SK-MEL-5 (cell line): ENCODE measurements at places on chromosomes 3 and 15. TPM values are rescaled to one million over a fixed set of nuclear protein-coding genes. Genes with fewer than 3 reads are reported as not detected.

Gene GOLGA8S
- total RNA-seq, result not detected in 2 replicates

- no peak for DNase-seq
Observed at GRCh38 chr15:64017082-64017588, 29.1 kb downstream of the DAPK2 start.

DNA sequence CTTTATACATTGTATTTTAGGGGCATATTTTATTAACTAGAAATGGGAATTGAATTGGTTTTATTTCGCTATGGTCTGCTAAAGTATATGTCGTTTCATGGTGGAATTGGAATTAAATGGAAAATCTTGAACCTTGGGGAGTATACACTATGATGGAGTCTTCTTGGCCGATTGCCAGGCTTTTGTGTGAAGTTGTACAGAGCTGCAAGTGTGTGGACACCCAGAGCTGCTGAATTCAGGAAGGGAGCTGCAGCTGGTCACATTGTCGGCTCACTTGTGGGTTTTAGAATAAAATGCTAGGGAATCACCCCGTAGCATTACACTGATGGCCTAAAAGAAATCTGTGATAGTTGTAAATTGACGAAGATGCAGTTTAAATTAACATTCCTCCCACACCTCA lies 35.1 kb downstream of the USP3 start:
- peak; percentile 63 for DNase-seq

- DNase-seq, result no peak
Observed at GRCh38 chr3:55607175-55607574, 120.1 kb upstream of the WNT5A start.

GRCh38 chr3:50924638-50925037 lies 249.9 kb downstream of the DOCK3 start:
- no peak for DNase-seq

DNA sequence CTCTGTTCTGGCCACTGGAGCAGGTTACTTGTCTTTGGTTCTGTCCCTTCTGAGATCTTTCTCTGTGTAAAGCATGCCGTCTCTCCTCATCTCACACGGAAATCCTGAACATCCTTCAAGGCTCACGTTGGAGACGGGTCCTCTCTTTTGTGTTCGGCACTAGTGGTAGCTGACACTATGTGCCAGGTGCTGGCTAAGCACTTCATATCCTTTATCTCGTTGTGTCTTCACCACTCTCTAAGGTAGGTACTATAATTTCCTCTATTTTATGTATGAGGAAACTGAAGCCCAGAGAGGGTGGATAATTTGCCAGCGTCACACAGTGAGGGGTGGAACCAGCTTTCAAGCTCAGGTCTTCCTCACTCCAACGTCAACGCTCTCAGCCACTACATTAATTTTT lies 1.2 kb downstream of the IFT122 start:
- DNase-seq, result no peak

Gene CACNA2D2
- 0.21 and 0.80 TPM in 2 replicates for total RNA-seq

Gene SUCNR1
- total RNA-seq, result 0.03 TPM in 1 of 2 replicates, not detected in the other

- no peak for DNase-seq
Observed at GRCh38 chr3:176554791-176555654, 642.3 kb downstream of the TBL1XR1 start.

DNA sequence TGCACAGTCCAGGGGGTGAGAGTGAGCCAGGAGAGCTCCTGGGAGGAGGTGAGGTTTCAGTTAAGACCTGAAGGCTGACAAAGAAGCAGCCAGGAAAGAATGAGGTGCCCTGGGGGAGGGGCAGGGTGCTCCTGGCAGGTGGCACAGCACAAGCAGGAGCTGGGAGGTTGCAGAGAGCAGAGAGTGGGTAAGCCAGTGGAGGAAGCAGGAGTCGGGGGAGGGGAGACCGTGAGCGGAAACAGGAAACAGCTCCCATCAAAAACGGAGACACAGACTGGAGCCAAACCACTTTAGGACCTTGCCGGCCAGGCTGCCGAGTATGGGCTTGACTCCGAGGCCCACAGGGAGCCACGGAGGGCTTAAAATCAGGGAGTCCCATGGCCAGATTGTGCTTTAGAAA lies 12.1 kb upstream of the FBLN2 start:
- no peak for DNase-seq

- peak; percentile 100 for DNase-seq
Observed at GRCh38 chr3:152298393-152299248, 29.9 kb downstream of the MBNL1 start.

DNA sequence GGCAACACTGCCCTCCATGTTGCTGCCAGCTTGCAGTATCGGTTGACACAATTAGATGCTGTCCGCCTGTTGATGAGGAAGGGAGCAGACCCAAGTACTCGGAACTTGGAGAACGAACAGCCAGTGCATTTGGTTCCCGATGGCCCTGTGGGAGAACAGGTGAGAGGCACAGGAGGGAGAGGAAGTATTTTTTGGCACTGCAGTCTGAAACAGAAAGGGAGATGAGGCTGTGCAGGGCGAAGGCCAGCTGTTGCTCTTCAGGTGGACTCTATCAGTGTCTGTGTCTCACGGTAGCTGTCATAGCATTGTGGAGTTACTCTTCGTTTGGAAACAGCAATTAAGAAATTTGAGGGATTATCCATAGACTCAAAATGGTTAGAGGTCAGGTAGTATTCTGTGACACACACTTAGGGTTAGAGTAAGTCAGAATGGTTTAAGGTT lies 8.0 kb downstream of the NFKBIZ start:
- peak; percentile 54 for DNase-seq

Gene CCNB2
- 44.7 and 49.8 TPM in 2 replicates for total RNA-seq

DNA sequence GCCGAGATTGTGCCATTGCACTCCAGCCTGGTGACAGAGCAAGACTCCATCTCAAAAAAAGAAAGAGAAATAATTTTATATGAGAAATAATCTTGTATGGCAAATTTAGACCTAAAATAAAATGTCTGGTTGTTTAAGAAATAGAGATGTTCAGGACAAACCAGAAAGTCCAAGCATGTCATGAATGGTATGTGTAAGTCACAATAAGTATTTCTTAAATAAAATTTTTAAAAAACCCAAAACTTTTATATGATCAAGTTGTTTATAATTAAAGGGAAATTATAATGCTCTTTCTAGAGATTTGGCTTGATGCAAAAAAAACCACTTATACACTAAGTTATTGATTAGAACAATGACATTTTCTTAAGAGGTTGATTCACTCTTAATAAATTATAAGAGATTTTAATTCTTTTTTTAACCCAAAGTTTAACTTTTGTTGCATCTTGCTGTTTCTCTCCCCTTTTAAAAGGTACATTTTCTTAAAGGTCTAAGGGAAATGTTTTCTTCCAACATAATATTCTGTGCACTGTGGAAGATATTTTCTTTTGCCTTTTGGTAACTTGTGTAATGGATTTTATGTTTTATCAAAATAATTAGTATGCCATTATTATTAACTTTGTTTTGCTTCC lies 105.7 kb downstream of the RTP4 start:
- DNase-seq, result peak; percentile 8

Gene THRB
- total RNA-seq, result 0.03 and 0.16 TPM in 2 replicates

- DNase-seq, result peak; percentile 60
Observed at GRCh38 chr15:37135225-37135624, 34.9 kb upstream of the MEIS2 start.

Gene CEP19
- total RNA-seq, result 4.5 and 6.7 TPM in 2 replicates

GRCh38 chr15:76341366-76342057 lies 4.9 kb downstream of the ISL2 start:
- DNase-seq, result no peak

DNA sequence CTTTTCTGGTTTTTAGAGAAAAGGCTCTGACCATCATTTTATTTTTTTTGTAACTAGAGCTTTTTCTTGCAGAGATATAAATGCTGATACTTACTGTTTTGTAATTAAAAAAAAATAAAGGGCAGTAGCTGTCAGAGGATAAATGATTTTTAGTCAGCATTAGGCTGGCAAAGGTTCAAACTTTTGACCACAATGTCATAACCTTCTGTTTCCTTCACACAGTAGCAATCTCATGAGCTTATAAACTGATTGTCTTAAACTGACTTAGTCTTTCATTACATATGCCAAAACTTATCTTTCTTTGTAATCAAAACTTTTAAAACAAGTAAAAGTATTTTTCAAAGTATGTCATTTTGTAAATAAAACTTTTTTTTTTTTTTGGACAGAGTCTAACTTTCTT lies 841.9 kb downstream of the OTOL1 start:
- DNase-seq, result no peak
